ENCODE measurements at places on chromosomes 2 and 18. TPM values are rescaled to one million over a fixed set of nuclear protein-coding genes. Genes with fewer than 3 reads are reported as not detected.

DNA sequence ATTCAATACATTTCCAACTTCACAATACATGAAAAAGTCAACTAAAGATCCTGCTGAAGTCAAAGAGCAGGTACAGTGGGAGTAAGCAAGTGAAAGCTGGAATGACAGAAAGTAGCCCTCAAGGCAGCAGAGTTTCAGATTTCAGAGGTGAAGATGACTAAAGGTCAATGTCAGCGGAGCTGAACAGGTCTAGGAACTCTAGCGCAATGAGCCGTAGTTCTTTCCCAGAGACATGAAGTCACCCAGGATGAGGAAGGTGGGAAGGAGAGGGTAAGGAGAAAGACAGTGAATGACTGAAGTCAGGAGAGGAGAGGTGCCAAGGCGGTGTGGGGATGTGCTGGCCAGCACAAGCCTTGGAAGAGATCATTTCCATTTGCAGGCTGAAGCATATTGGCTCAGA is 28.1 kb downstream of the PTPN2 start:
- DNase-seq = no peak

DNA sequence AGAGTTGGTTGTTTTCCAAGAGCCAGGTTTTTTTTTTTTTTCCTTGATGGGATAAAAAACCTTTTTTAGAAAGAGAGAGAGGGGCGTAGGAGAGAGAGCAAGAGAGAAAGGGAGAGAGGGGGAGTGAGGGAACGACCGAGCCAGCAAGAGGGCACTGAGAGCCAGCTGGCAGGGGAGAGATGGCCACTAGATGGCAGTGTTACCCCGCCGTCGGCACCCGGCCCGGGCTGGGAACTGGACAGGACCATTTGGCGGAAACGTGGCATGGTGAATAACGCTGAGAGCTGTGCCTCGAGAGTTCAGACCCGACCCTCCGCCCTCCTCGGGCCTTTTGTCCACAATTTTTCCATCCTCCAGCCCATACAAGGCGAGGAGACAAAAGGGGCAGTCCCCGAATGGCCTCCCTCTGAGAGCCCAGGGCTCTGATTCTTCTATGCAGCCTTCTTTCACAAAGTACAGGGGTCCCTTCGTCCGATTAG is 286.7 kb upstream of the VRK2 start:
- peak; percentile 93 for DNase-seq

- DNase-seq = no peak
Observed at GRCh38 chr2:85712849-85713612, 18.9 kb downstream of the GNLY start.

Gene GRP
- not detected for polyA plus RNA-seq

DNA sequence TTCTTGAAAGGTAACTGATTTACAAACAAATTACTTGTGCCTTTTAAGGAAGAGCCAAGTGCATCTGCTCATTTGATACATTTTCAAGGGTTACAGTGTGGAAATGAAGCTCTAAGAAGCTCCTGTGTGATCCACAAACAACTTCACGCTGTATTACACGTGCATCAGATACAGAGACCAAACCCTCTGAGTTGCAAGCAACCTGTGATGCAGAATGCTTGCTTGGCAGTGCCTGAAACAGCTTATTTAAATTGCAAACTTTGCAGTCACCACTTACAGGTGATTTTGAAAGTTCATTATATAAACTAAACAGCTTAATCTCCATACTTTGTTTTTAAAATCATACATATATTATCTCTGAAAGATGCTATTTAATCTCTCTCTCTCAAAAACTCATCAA is 50.1 kb downstream of the ZEB2 start:
- DNase-seq = no peak

- no peak for DNase-seq
Observed at GRCh38 chr2:132366421-132367180, 50.0 kb upstream of the GPR39 start.

GRCh38 chr2:232611559-232612218 is 21.7 kb upstream of the EFHD1 start:
- DNase-seq = peak; percentile 69

Gene CBLN2
- 2.2 TPM for polyA plus RNA-seq

DNA sequence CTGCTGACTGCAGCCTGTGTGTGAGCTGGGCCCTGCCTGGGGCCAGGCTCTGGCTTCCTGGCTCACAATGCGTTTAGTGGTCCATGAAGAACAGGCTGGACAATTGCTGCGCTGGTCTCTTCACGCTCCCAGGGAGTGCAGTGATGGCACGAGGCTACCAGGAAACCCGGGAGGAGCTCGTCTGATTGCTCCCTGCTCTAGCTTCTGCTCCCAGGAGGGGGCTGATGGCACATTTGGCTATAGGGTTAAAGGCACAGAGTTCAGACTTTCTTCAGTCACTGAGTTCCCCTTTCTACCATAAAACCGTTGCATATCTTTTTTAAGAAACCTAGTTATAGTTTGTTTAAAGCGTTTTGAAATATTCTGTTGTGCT is 60.1 kb downstream of the KCNF1 start:
- peak; percentile 39 for DNase-seq

Gene MAP3K19
- polyA plus RNA-seq = not detected

DNA sequence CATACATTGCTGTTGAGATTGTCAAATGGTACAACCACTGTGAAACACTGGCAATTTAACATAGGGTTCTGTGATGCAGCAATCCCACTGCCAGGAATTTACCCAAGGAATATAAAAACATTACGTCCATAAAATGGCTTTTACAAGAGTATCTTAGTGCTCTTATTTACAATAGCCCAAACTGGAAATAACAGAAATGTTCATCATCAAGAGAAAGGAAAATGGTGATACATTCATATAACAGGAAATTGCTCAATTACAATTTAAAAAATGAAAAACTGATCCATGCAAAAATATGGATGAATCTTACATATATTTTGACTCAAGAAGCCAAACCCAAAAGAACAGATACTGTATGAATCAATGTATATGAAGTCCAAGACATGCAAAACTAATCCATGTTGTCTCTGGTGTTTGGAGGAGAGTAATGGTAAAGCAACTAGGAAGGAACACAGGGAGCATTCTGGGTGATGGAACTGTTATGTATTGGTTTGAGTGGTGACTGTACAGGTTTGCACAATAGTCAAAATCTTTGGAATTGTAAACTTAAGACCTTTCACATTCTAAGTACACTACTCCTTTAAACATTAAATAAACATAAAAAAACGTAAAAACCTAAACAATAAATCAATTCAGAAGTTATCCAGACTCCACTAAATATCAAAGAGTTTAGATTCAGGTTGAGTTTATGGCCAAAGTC is 104.8 kb upstream of the WDR75 start:
- DNase-seq = no peak

GRCh38 chr2:28253543-28253942 is 139.1 kb upstream of the FOSL2 start:
- DNase-seq = no peak

Measured in kidney (tissue), 22 donors.